ENCODE measurements at places on chromosomes 2 and 18.

DNA sequence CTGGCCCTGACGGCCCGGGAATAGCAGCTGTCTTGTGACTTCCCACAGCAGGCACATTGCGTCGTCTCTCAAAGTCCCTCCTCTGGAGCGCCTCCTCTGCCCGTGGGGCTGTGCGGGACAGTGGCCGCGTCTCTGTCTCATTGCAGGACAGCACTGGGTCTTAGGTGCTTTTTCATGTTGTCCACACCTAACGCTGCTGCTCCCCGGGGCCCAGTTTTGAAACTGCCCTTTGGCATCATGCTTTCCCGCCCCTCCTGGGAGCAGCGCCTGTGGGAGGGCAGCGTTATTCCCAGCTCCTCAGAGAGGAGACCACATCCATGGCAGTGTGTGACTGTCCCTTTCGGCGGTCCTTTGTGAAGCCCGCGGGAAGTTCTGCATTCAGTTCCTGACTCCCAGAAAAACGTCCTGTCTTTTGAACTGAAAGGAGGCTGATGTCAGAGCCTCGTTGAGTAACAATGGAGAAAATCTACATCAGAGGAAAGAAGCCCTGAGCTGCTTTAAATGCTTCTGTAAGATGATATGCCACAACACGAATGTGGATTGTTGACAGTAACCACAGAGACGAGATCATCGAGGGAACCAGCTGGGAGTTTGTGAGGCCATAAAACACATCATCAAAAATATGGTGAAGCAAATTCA lies 226.0 kb downstream of the FAM210A start:
- no peak for DNase-seq

DNA sequence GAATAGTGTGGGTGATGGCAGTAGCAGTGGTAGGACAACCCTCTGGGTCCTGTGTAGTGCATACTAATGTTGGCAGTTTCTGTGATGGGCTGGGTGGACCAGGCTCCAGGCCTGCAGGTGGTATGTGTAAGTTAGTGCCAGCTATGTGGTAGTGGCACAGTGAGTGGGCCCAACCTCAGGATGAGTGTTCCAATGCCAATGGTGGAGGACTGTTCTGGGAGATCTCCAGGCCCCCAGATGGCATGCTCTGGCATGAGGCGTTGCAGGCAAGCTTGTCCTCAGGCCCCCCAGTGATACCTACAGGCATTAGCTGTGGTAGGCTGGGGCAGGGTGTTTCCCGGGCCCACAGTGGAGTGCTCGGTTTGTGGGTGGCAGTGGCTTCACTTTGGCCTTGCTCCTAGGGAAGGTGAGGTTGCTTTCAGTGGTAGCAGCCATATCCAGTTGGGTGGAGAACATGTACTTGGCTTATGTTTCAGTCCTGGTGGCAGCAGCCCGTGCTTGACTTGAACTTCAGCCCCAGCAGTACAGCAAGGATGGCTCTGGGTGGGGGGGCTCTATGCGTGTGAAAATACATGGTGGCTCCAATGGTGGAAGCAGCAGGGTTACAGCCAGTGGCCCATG lies 32.4 kb downstream of the TEX51 start:
- no peak for DNase-seq

DNA sequence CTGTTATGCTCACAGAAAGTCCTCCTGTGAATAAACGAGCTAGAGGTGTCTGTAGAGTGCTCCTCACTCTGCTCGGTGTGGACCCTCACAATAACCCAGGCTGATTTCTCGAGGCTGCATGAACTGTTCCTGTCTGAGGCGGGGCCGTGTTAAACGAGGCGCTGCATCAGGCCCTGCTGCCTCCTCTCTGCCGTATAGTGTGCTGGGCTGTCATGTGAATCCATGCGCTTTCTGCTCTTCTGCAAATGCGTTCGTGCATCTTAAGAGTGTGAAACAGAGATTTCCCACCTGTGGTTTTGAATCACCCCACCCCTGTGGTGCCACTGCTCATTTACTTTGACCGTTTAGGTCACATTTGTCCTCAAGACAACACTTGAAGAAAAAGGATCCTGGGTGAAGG lies 26.2 kb downstream of the TRAF3IP1 start:
- DNase-seq, result no peak

- no peak for DNase-seq
Observed at GRCh38 chr18:68219872-68220271, 495.0 kb downstream of the TMX3 start.

GRCh38 chr18:62388855-62389760 lies 64.0 kb downstream of the TNFRSF11A start:
- DNase-seq, result no peak

- no peak for DNase-seq
Observed at GRCh38 chr2:17918789-17919188, 40.3 kb downstream of the KCNS3 start.

- DNase-seq, result no peak
Observed at GRCh38 chr2:156562124-156562523, 125.9 kb downstream of the GPD2 start.

DNA sequence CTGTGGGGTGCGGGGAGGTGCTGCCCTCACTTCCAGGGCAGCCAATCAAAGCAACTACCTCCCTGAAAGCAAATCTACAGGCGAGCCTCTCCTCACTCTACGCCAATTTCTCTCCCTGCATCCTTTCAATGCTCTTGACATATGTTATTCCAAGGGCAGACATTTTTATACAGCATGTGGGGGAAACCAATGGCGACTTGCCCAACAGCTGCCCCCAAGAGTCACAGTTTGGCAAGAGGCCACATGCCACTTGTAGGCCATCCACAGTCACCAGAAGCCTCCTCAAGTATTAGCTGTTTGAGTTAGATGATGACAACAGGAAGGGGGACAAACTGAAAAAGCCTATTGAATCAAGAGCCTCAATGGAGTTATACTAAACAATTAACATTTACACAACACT lies 114.6 kb downstream of the MYO5B start:
- DNase-seq, result no peak

DNA sequence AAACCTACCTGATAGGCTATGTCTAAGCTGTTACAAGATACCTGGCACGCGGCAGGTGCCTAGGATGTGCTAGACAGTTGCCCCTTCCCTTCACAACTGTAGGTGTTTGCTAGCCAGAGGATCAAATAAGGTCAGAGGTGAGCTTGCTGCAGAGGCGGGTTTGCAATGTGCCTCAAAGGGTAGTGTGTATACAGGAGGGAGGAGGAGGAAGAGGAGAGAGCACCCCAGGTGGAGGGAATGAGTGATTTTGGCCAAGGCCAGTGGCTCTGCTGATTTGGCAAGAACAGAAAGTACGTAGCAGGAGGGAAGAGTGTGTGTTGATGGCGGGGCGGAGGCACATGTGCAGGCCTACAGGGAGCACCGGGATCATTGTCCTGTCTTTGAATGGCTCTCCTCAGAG lies 236.5 kb downstream of the HAUS1 start:
- no peak for DNase-seq

DNA sequence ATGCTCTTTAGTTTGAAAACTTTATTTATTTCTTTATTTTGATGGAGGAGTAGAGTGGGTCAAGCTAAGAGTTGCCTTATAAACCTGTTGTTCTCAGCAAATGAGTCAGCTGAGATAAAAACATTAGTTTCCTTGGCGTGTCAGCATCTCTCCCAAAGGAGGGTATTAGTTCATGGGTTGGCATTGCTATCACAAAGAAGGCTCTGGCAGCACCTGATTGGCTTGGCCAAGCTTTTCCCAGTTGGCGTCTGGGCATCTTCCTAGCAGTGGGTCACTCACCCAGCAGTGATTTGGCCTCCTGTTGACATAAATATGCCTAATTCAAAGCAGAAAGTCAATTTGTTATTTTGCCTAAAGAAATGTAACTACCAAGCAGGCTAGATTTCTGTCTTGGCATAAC lies 200.7 kb upstream of the TNP1 start:
- no peak for DNase-seq

GRCh38 chr2:168119515-168120141 lies 127.8 kb downstream of the STK39 start:
- DNase-seq, result peak; percentile 20

GRCh38 chr2:43041173-43041591 lies 185.2 kb downstream of the ZFP36L2 start:
- DNase-seq, result no peak

- no peak for DNase-seq
Observed at GRCh38 chr2:147679955-147680531, 164.8 kb upstream of the ACVR2A start.

- no peak for DNase-seq
Observed at GRCh38 chr2:30923623-30924022, 116.4 kb upstream of the CAPN13 start.

- DNase-seq, result no peak
Observed at GRCh38 chr2:190766595-190766994, 114.0 kb upstream of the GLS start.

- peak; percentile 66 for DNase-seq
Observed at GRCh38 chr18:76495006-76495370, at the start of gene ZNF516. TSS of gene ZNF516 (minus strand) at chr18:76495242. CDS start at chr18:76443054, 52,188 bp downstream.

DNA sequence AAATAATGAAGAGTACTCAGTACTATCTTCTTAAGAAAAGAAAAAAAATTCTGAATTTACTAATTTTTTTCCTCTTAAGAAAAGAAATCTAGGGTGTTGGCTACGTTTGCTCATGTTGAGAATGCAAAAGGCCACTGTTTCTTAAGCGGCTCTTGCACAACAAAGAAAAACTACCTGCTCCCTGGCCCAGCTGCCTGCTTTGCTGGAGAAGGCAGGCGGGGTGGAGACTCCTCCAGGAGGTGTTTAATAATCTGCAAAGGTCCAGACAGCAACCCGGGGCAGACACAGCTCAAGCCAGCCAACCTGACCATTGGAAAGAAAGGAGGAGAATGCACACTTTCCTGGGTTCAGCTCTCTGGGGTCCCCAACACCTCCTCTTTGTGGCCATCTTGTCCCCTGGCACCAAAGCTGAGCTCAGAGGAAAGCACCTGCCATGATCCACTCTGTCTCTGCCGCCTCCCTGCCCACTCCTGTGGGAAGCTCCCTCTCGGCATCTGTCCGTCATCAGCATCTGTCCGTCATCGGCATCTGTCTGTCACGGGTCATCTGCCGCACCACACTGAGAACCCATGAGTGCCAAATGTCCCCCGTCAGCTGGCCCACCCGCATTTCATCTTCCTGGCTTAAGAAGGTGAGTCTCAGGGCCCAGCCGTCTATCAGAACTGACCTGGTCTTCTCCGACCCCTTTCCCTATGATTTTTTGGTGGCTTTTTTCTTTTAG lies 11.9 kb downstream of the ZNF516 start:
- DNase-seq, result no peak

GRCh38 chr2:157746234-157746950 lies 117.7 kb upstream of the ACVR1C start:
- DNase-seq, result no peak

GRCh38 chr18:23721696-23722480 lies 32.6 kb downstream of the LAMA3 start:
- DNase-seq, result no peak

DNA sequence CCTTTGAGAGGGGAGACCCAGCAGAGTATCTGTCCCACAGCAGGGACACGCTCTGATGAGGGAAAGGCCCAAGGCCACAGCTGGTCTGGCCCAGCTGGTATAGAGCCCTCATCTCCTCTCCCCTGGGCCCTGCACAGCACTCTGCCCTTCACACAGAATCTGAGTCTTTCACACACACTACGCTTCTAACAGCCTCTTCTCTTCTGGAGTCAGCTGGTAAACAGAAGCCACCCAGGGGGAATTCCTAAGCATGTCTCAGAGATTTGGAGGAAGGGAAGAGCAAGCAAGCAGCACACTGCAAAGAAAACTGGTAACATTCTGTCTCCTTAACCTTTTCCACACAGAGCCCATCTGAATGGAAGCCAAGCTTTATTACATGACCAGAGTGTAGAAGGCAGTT lies 121.1 kb upstream of the ACAA2 start:
- DNase-seq, result no peak

DNA sequence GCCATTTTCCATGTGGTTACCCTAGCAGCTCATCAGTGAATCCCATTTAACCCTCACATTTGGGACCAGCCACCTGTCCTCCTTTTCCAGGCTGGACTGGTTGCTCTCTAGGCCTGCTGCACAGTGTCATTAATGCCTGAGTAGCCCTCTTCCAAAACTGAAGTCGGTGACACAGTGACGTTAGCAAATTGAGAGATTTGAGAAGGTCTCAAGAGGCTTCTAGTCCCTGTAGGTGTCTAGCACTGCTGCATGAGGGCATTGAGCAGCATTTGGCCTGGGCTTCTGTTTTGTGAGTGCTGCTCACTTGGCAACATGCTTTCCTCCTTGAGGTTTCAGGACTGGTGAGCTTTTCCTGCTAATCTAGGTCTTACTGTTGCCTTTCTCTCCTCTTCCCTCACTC lies 36.7 kb downstream of the PKP4 start:
- no peak for DNase-seq

GRCh38 chr18:66560094-66560493 lies 43.8 kb downstream of the CDH19 start:
- no peak for DNase-seq

DNA sequence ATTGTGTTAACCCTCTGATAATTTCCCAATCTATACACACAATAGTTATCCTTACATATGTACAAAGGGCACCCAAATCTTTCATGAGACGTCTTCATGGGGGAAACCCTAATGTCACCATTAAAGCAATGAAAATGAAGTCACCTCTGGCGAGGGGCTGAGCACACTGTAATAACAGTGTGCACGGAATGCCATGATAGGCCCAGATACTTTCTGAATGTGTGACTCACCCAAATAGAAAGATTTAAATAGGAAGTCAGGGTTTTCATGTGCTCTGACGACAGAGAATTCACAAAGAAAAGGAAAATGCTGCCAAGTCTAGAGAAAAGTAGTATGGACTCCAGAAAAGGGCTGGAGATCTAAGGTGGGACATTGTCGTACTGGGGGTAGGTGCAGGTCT lies 128.3 kb downstream of the SATB2 start:
- no peak for DNase-seq

DNA sequence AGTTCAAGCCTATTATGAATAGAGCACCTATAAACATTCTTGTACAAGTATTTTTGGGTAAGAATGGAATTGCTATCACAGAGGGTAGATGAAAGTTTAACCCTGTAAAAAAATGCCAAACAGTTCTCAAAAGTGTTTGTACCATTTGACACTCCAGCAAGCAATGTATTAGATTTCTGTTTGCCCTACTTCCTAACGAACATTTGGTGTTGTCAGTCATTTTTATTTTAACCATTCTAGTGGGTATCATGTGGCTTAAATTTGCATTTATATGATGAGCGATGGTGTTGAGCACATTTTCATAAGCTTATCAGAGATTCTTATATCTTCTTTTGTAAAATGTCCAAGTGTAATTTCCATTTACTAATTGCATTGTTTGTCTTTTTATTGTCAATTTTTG lies 608.2 kb upstream of the ACVR2A start:
- no peak for DNase-seq

GRCh38 chr2:43132683-43133301 lies 93.6 kb downstream of the ZFP36L2 start:
- no peak for DNase-seq

DNA sequence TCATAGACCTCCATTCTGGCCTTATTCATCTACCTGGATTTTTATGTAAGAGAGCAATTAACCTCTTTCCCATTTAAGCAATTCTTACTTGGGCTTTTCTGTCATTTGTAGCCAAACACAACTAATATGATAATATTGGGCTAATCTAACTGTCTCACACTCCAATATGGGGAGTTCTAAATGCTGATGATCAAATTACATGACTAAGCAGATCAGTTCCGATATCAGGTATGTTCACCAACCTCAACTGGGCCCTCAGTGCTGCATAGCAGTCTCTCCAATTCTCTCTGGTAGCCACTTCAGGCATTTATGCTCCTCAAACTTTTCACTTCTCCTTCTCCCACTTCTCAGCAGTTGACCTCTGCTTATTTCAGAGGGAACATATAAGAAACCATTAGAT lies 61.0 kb upstream of the VPS54 start:
- no peak for DNase-seq

All from GM20000 (cell line).